Activated effector memory CD4-positive, alpha-beta T cell treated with Interleukin-2 at 50 U/mL for 16 hours (primary cell): ENCODE measurements at places on chromosomes 4 and X.

GRCh38 chr4:78592088-78592783, 40.7 kb downstream of the ANXA3 start:
- DNase-seq = no peak

DNA sequence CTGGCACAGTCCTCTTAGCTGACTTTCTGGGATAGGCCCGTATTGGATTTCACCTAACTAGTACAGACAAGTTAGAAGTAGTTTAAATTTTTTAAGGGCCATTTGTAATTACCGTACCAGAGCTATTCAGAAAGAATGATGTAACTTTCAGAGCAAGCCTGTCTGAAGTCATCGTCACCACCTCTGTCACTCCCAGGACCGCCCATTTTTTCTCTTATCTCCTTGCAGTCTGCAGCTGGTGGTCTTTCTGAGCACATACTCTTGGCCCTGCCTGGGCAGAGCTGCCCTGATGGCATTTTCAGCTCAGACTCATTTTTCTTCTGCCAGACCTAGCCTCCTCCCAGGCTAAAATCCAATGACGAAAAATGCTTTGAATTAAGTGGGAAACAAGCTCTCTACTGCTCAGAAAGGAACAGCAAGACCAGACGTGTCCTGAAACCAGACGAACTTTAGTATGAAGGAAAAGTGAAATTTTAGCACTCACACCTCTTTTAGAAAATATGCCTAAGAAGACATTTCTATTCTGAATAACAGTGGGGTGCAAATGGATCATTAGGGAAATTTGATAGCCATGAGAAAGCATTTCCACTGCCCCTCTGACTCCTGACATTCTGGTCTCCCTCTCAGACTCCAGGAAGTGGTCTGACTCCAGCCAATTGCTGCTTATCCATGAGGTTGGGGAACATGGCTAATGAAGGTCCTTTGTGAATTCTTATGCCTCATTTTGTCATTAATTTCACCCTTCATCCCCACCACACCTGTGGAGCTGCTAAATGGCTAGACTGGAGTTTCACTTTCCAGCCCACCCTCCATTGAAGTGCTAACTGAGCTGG, 162.4 kb upstream of the GYPA start:
- DNase-seq = no peak

DNA sequence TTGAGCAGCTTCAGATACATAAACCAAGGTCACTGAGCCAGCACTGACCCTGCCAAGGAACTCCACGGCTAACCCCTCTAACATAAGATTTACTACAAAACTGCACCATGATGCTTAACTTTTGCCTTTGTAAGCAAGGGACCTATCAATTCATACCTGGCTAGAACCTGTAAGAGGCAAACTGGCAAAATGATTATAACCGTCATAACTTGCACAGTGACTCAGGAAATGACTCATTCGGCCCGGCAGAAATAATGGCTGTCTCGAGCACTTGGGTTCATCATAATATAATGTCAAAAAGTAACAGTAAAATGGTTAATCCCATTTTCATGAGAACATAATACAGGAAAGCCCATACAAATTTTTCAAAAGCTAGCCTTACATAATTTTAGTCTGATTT, 17.2 kb downstream of the RASGEF1B start:
- DNase-seq = no peak

DNA sequence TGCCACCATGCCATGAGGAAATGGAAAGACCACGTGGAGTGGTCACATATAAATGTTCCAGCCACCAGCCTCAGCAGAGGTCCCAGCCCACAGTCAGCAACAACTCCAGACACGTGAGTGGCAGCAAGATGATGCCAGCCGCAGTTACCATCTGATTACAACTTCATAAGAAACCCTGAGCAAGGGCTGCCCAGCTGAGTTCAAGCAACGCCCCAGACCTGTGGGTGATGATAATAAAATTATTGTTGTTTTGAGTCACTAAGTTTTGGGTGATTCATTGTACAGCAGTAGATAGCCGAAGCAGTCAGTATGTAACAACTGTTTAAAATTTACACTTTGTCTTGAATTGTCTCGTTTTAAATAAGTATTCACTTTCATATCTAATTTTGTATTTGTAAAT, 5.8 kb upstream of the CCNG2 start:
- no peak for DNase-seq
